ENCODE measurements at places on chromosomes 7 and 10.

DNA sequence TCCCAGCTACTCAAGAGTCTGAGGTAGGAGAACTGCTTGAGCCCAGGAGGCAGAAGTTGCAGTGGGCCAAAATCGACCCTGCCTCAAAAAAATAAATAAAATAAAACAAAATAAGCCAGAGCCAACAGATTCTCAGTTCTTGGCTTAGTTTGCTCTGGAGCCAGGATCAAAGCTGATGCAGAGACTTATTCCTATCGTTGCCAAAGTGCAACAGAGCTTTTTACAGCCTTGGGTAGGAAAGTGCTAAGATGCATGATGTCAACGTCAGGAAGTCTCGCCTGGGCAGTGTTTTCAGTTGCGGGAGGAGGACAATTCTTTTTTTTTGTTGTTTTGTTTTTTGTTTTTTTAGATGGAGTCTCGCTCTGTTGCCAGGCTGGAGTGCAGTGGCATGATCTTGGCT is 43.8 kb upstream of the CYTH3 start:
- no peak for DNase-seq

DNA sequence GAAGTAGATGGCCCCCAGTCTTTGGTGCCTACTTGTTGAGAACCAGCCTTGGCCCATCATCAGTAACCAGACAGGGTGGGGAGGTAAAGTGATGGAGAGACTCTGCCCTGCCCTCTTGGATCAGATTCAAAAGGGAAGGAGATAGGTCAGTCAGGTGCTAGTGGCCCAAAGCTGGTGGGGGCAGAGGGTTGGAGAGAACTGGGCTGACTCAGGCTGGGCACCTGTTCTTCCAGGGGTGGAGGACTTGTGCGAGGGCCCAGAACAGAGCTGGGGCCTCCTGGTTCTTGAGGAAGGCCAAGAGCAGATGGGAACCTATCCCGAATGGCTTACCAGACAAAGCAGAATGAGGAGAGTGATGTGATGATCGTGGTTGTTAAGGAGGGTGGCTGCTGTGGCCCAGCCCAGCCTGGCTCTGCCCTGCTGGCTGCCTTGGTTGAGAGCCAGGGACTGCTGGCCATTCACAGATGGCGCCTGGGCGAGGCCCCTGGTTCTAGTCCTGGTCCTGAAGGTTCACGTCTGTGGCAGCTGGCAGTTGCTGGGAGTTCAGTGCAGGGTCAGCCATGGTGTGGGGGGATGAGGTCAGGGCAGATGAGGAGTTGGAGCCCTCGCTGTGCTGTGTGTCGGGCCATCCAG is 36.6 kb downstream of the PALD1 start:
- no peak for DNase-seq

DNA sequence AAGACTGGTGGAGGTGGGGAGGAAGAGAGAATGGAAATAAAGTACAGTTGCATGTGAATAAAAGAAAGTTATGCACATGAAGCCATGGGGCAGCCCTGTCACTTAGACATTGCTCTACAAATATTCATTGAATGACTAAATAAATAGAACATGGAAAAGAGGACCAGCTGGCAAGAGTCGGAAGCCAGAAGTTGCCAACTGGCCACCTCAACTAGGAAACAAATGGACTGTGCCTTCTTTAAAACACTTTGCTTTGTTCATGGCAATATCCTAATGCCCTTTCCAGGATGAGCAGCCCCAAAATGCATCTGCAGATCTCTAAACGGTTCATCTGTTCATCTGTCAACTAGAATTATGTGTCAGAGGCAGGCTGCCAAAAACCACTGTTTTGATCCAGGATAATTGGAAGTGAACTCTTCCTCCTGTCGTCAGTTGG is 157.3 kb downstream of the NOC3L start:
- DNase-seq, result no peak

GRCh38 chr7:151101621-151102396 is 15.5 kb downstream of the AGAP3 start:
- DNase-seq, result no peak

DNA sequence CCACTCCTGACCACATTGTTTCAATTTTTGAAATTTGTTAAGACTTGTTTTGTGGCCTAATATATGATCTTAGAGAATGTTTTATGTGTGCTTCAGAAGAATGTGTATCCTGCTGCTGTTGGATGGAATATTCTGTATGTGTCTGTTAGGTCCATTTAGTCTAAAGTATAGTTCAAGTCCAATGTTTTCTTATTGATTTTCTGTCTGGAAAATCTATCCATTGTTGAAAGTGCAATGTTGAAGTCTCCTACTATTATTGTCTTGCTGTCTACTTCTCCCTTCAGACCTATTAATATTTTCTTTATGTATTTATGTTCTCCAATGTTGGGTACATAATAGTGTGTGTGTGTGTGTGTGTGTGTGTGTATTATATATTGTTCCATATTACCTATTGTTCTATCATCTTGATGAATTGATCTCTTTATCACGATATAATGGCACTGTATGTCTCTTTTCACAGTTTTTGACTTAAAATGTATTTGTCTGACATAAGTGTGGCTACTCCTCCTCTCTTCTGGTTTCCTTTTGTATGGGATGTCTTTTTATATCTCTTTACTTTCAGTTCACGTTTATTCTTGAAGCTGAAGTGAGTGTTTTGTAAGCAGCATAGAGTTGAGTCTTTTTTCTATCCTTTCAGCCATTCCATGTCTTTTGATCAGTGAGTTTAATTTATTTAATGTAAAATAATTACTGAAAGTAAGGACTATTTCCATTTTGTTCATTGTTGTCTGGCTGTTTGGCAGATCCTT is 61.3 kb downstream of the AKR1D1 start:
- no peak for DNase-seq

DNA sequence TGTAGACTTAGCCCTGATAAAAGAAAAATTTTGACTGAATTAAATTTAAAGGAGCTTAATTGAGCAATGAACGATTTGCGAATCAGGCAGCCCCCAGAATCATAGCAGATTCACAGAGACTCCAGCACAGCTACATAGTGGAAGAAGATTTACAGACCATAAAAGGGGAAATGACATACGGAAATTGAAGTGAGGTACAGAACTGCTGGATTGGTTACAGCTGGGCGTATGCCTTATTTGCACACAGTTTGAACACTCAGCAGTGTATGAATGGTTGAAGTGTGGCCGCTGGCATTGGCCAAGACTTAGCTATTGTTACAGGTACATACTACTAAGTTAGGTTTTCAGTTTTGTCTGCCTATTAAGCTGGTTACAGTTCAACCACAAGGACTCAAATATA is 433.5 kb upstream of the CELF2 start:
- DNase-seq, result no peak

- peak; percentile 31 for DNase-seq
Observed at GRCh38 chr10:125762692-125763648, 12.7 kb downstream of the MMP21 start.

- DNase-seq, result no peak
Observed at GRCh38 chr7:131488361-131488760, 68.1 kb downstream of the PODXL start.

All from iPS-NIHi11 (cell line).